Right lung (tissue), 10 donors: ENCODE measurements at places on chromosomes 3 and 15.
A peak's percentile ranks its signal among the peaks of the same experiment; 100 is the strongest.

- peak; percentile 28 for DNase-seq
These were observed 39.7 kb downstream of the BCHE start for GRCh38 chr3:165797551-165797950.

- DNase-seq = no peak
These were observed 37.9 kb downstream of the UBR1 start for GRCh38 chr15:43067717-43068461.

GRCh38 chr3:133246773-133247172, 153.1 kb upstream of the BFSP2 start:
- no peak for DNase-seq

DNA sequence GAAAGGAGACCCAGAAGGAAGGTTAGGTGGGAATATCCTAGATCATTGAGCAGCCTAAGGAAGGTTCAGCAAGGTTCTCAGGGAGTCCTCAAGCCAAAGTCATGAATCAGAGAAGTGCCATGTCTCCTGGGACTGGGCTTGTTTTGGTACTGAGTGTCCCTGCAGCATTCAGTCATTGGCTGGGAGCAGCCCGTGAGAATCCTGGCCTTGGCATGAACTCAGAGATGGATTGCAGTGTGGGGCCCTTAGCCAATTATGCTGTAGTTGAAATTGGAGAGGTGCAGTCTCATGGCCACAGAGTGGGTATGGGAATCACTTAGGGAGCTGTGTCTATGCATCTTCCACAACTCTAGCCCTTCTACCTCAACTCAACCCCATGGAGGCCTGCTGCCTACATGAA, 17.0 kb upstream of the PPM1L start:
- no peak for DNase-seq
